Activated CD8-positive, alpha-beta memory T cell treated with anti-CD3 and anti-CD28 coated beads for 4 hours (primary cell): ENCODE measurements at places on chromosomes 4 and X.

GRCh38 chr4:1169171-1169671 is 3.2 kb downstream of the SPON2 start:
- DNase-seq = no peak

DNA sequence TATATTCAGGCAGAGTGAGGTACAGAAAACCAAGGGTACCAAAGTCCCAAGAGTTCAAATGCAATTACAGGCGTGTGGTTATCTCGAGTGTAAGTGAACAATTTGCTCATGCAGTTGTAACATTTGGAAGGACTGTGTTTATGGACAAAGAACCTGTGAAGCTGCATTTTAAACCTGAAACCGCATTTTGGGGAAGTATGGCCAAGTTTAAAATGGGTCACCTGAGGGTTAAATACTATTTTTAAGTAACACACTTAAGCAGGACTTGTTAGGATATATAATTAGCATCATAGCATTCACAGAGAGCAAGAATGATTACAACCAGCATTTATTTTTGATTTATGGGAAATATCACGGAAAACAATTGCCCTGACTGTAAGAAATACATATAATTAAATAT is 79.1 kb upstream of the LCORL start:
- no peak for DNase-seq

GRCh38 chr4:164462471-164462870 is 291.5 kb upstream of the SMIM31 start:
- no peak for DNase-seq

GRCh38 chr4:56371426-56372220 is 15.7 kb downstream of the AASDH start:
- no peak for DNase-seq

GRCh38 chrX:112751076-112751475 is 71.3 kb upstream of the LHFPL1 start:
- no peak for DNase-seq

DNA sequence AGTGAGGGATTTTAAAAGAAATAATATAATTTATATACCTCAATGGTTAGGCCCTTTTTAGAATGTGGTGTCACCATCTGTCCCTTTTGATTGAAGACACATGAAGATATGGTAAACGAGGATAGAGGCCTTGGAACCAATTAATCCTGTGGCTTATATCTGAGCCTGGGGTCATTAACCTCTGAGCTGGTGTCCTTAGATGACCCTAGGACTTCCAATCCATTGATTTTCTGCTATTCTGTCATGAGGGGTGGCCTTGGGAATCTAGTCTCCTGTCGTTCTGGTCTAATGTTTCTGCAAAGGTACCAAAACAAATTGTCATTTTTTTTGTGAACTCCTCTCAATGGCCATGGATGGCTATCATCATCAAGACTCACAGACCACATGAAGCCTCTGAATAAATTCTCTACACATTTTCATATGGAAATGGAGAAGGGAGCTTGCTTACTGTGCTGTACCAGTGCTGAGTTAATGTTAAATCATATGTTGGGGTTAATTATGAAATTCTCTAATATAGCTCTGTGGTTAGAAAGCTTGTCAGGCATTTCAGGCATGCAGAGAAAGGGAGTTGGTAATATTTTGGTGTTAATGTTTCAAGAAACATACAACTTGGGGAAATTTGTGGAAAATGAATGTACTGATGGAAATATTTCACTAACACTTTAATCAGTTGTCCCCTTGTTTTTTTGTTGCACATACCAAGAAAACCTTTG is 204.2 kb upstream of the IL15 start:
- DNase-seq = no peak

DNA sequence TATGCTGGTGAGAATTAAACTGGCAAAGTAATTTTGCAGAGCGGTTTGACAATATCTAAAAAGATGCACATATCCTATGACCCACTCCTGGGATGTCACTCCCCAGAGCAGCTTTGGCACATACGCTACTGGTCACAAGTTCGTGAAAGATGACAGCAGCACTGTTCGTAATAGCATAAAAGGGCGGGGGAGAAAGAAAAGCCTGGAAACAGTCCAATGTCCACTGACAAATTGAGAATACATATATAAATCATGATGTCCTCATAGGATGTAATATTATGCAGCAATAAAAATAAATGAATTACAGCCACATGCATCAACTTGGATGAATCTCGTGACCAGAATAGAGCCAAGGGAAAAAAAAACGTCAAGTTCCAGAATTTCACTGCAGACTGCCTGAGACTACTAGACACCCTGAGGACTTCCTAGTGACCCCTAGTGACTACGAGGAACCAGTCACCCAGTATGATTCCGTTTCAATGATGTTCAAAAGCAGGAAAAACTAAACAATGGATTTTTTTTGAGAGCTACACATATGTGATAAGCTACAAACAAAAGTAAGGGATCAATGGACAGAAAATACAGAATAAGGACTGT is 1.8 kb downstream of the PCSK1N start:
- DNase-seq = no peak

DNA sequence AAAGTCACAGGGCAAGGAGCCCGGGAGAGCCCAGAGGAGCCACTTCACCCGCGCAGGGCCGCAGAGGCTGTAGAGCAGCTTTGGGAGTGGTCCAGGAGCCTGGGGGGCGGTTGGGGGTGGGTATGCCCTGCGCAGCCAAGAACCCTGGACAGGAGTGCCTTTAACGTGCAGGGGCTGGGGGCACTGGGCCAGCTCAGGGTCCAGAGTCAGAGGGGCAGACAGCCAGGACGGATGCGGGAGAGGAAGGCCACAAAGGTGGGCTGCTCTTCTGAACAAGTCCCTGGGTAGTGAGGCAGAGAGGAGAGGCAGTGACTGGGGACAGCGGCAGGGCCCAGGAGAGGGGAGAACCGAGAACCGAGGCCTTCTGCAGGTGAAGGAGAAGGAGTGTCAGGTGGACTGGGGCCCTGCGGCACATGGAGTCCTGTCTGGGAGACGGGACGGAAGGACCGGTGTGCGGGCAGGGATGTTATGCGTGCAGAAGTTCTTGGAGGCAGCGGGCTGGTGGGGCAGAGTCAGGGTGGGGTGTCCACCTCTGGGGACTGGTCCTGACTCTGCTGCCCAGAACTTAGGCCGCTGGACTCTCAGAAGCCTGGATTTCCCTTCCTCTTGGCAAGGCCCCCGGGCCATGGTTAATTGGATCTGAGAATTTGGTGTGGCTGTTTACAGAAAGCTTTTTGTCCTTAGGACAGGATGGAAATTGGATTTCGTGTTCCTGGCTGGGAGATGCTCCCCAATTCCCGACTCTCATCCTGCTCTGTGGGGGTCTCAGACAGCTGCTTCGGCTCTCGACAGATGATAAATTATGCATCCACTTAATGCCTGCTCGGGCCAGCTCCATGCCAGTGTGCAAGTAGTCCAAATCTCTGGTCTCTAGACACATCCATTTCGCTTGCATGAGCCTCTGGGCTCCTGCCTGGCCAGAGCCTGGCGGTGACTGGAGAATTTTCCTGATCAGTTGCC is 31.9 kb downstream of the ADRA2C start:
- no peak for DNase-seq

GRCh38 chr4:125952631-125953030 is 637.9 kb downstream of the FAT4 start:
- no peak for DNase-seq

GRCh38 chrX:103556963-103557612 is 28.2 kb upstream of the TCEAL4 start:
- DNase-seq = no peak

DNA sequence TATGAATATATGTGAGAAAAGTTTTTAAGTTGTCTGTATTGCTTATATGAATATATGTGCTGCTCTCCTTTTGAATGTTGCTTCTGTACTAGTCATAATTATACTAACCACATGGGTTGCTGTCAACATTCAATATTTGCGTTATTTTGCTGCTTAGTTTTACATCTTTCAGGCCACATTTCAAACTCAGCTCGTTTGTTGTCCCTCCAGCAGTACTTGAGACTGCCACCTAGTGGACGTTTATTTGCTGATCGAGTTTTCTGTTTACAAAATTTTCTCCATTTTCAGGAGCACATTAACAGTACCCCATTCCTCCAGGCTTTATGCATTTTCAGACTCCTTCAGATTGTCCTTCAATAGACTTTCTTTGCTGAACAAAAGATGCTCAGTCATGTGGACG is 75.8 kb downstream of the NUDT11 start:
- no peak for DNase-seq

DNA sequence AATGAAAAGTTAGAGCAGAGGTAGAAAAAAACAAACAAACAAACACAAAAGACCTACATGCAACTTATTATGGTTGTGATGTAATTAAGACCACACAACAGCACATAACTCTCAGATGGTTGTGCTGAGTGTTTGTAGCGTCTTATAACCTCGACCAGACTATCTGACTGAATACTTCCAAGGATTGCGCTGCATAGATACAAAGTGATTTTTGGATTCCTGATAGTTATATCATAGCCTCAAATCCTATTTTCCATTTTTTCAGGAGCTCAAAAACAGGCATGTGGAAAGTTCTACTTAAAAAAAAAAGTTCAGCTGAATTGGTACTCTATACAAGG is 236.1 kb downstream of the SPRY1 start:
- DNase-seq = no peak

GRCh38 chrX:7028246-7028645 is 119.3 kb upstream of the STS start:
- no peak for DNase-seq

DNA sequence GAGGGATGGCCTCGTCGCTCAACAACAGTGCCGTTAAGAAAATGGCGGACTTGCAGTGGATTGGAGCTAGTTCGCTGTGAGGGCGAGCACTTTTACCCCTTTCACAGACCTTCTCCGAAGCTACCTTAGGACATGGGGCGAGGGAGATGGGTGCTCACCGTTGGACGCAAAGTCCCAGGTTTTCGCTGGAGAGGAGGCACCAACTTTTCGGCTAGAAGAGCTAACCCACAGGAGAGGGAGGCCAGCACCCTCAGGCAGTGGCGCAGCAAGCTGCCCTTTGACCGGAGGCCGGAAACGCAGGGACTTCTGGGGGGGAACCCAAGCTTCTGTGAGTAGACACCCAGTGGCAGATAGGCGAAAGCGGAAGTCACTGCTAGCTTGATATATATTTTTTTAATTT is 93.1 kb upstream of the IL13RA1 start:
- DNase-seq = no peak

DNA sequence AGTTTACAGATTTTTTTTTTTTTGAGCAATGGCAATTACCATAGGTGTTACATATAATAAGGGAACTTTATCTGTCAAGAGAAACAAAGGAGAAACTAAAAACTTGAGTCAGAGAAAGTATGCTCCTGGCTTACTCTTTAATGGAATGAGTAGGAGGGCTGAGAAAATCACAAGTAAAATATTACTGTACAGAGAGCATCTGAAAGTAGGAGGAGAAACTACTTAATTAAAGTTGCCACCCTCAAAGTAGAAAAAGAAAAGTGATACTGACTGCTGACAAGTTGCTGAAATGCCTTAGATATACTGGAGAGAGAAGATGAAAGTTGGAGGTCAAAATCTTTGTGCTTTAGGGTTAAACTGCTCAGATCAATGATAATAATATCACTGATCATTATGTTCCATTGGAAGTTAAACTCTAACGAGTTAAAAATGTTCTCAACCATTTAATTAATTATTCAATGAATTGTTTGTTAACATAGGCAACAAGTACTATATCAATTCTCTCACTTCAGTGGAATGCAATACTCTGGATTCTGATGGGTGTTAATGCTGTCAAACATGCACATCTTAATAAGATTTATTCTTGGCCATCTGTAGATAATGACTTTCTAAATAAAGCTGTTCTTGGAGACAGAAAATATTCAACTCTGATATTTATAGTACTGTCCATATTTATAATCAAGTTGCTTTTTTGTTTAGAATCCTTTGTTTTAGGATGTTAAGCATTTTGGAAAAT is 61.2 kb upstream of the CAMK2D start:
- no peak for DNase-seq

- no peak for DNase-seq
Measured at GRCh38 chr4:24668956-24669355, 84.6 kb upstream of the DHX15 start.
